ENCODE measurements at places on chromosomes 16 and 17.

- DNase-seq = no peak
Measured at GRCh38 chr17:72488555-72489271, 367.9 kb downstream of the SOX9 start.

DNA sequence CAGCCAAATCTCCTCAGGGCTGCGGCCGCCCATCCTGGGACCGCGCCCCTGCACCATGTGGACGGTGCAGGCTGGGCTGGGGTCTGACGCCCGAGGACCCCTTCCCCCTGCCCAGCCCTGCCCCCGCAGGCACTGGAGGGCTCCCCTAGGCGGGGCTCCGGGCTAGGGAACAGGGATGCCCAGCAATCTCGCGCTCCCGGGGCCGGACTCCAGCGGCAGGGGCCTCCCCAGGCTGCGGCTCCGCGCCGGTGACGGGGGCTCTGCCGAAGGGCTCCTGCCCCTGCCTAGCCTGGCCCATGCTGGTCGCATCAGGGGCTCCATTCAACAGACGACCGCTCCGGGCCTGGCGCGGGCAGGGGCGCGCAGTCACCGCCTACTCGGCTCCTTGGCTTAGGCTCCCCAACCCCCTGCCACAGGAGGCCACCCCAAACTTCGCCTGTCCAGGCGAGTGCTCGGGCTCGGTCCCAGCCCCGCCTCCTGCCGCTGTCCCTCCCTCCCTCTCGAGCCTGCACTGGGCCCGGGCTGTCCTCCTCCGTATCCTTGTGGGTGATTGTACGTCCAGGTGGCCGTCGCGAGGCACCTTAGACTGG is 27.4 kb upstream of the ADORA2B start:
- DNase-seq = no peak

GRCh38 chr16:26952411-26952810 is 114.3 kb upstream of the C16orf82 start:
- no peak for DNase-seq

- DNase-seq = no peak
Measured at GRCh38 chr16:85193115-85193493, 80.8 kb upstream of the CIBAR2 start.

GRCh38 chr17:72175263-72175662 is 54.4 kb downstream of the SOX9 start:
- DNase-seq = no peak

GRCh38 chr17:76870377-76870714 is 2.1 kb downstream of the MGAT5B start:
- DNase-seq = no peak

DNA sequence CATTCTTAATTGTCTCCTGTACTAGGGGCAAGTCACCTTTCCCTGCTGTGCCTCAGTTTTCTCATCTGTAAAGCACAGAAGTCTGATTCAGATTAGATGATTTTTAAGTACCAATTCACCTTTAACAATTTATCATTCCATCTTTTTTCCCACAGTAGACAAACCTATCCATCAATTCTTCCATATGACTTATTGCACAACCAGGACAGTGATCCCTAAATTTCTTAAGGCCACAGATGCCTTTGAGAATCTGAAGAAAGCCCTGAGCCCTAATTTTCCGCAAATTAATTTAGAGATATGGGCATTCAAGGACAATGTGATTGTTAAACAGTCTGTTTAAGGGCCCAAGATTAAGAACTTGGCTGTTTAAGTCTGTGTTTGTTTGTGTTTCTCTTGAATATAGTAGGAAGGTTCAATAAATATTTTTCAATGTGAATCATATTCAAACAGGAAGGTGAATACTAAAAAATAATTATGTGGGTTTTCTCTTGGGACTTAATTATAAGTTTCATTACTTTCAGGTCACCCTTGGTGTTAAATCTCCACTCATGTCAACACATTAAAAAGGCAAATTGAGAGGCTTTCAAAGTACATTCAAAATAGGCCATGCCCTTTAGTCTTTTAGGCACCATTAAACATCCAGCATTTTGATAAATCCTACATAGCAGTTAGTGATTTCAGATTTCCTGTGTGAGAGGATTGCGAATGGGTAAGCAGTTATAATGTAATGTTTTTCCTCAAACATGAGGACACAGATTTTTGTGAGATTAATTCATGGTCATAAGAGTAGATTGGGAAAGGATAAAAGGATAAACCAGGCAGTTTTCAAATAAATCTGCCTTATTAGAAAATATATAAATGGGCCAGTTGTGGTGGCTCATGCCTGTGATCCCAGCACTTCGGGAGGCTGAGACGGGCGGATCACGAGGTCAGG is 34.9 kb upstream of the MMD start:
- DNase-seq = no peak

DNA sequence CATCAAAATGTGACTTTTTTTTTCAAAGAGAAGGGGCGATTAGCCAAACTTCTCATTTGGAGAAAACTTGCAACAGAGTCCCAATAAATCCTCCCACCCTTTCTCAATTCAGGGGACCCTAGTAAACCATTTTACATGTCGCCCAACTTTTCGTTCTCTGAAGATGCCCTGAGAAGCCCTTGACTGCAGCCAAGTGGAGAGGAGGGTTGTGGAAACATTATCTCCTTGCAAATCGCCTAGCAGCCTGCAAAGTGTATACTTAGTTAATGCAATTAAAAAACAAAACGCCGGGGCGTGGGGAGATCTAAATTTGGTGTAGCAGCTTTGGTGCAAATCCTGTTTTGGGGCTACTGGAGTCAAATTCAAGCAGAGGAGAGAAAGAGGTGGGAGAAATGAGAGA is 1.2 kb upstream of the SHISA9 start:
- DNase-seq = no peak

DNA sequence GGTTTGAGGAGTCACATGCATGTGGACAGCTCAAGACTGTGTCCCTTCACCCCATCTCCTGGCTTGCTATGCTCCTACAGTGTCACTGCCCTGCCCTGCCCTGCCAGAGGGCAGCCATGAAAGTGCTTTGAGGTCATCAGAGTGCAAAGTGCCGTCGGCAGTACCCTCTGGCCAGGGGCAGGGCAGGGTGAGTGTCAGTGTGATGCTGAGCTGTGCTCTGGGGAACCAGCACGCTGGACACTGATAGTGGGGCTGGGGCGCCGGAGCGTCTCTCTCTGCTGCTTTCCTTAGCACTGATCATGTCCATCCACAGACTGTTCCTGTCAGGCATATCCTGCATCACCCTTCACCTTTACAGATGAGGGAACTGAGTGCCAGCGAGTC is 1.6 kb upstream of the SPATA32 start:
- no peak for DNase-seq

DNA sequence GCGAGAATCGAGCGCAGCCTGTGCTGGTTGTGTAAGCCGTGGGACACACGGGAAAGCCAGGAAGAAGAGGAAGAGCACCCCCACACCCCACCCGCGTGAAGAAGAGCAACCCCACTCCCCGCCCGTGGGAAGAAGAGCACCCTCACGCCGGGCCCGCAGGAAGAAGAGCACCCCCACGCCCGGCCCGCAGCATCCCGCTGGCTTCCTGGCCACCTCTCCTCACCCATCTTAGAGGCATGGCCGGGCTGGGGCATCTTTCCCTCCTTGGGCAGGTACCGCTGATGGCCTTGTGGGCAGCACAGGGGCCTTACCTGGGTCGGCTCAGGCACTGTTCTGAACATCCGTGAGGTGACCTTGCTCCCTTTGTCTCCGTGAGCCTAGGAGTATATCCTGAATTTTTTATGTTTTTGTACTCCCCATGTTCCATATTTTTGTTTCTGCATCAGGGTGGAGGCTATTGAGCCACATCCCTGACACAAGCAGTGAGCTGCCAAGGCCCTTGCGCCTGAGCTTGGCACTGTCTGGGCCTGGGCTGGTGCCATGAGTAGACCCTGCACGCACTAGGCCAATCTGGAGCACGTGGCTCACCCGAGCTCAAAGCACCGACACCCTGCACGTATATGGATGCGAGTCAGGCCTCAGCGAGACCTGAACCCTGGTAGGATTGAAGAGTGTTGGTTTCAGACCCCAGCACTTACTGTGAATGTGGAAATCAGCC is 71.4 kb upstream of the KCTD5 start:
- DNase-seq = no peak

DNA sequence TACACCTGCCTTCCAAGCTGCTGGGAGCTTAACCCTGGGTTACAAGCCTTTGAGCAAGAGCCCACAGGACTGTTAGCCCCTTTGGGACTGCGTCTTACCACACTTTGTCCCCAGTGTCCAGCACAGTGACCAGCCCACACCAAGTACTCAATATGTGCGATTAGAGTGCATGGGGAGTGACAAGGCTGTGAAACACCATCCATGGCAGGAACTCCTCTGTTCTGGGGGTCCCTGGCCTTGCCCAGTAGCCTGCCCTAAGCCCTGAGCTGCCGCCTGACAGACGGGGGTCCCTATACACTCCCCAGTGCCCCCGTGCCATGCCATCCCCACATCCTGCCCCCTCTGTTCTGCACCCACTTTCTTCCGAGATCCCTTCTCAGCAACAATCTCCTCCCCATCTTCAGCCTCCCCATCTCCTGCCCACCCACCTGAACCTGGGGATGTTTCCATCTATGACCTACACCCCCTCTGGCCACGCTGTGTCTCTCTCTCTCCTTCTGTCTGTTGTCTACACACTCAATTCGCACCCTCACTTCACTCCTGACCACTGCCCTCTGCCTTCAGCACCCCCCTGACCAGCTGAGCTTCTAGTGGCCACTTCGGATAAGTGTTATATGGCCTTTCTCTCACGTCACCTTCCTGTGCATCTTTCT is 112.9 kb upstream of the SMURF2 start:
- DNase-seq = no peak

GRCh38 chr16:55562936-55563335 is 3.5 kb upstream of the CAPNS2 start:
- peak; percentile 20 for DNase-seq

- DNase-seq = peak; percentile 20
Measured at GRCh38 chr16:49800876-49801275, 55.0 kb downstream of the ZNF423 start.

DNA sequence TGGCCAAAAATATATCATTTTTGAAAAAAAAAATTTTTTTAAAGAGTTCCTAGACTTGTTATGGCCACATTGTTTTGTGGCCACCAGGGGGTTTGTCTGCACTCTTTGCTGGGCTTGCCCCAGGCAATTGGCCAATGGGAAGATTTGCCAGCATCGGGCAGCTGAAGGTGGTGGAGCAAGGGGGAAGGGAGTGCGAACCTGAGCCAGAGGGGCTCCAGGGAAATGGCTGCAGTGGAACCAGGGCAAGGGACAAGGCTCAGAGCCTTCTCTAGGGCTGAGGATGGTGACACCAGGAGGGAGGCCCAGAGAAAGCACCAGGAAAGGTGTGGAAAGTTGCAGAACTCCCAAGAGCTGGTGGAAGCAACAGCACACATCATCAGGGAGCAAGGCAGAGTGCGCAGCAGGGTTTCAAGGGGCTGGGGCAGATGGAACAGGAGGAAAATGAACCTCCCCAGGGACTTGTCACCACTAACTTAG is 15.5 kb upstream of the CMIP start:
- peak; percentile 71 for DNase-seq

DNA sequence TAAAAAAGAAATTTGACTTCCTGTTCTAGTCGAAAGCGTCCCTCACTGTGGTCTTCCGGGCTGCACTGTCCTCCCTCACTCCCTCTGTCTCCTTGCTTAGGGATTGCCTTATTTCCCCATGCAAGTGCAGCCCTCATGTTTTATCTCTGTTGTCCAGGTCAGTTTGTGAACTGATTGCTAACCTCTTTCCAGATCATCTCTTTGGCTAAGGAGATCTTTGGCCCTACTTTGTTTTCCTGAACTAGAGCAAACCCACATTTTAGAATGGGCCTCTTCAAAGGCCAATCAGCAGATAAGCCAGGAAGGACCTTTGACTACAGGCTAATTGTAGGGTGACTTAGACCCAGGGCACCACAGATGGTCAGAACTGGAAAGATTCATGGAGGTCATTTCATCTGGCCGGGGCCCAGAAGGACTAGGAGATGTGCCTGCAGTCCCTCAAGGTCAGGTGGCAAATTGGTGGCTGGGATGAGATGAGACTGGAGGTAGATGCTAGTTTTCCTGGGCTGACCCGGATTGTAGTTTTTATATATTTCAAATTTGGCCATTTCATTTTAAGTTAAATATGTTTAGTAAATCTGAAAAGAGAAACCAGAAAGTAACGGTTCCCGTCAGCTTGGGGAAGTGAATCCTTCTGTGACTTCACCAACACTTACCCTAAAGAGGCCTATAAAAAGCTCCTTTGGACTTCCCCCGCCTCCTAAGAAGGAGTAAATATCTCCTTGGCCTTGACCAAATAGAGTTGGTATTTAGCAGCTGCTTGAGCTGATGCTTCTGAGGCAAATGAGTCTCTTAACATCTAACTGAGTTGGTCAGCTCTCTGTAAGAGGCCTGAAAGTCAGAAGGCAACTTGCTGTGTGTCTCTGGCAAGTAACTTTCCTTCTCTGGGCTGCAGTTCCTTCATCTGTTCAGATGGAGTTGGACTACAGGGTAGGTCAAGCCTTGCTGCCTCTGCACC is 6.2 kb upstream of the SLC25A19 start:
- peak; percentile 97 for DNase-seq

DNA sequence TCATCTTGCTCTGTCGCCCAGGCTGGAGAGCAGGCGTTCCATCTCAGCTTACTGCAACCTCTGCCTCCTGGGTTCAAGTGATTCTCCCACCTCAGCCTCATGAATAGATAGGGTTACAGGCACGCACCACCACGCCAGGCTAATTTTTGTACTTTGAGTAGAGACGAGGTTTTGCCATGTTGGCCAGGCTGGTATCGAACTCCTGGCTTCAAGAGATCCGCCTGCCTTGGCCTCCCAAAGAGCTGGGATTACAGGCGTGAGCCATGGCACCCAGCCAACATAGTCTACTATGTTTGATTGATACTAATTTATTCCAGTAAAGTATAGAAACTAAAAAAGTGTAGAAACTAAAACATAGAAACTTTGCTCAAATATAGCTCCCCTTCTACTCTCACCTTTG is 94.9 kb downstream of the CA4 start:
- DNase-seq = no peak

DNA sequence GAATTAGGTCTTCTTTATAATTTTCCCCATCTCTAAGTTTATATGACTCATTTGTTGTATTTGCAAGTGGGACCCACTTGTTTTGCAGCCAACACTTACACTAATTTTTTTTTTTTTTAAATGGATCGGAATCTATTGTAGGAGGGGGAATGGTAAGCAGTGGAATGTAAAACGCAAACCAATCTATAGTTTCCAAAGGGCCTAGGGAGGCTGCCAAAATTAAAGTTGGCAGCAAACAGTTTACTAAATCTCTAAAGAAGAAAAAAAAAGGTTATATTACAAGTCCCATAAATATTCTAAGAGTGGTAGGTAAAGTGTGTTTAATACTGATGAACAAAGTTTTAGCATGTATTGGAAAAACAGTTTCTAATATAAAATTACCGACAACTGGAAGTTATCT is 416.8 kb upstream of the SALL1 start:
- no peak for DNase-seq

All from inflammatory macrophage treated with lipopolysaccharide for 4 hours (primary cell).